ENCODE measurements at places on chromosomes 6 and 20. TPM values are rescaled to one million over a fixed set of nuclear protein-coding genes. Genes with fewer than 3 reads are reported as not detected.

DNA sequence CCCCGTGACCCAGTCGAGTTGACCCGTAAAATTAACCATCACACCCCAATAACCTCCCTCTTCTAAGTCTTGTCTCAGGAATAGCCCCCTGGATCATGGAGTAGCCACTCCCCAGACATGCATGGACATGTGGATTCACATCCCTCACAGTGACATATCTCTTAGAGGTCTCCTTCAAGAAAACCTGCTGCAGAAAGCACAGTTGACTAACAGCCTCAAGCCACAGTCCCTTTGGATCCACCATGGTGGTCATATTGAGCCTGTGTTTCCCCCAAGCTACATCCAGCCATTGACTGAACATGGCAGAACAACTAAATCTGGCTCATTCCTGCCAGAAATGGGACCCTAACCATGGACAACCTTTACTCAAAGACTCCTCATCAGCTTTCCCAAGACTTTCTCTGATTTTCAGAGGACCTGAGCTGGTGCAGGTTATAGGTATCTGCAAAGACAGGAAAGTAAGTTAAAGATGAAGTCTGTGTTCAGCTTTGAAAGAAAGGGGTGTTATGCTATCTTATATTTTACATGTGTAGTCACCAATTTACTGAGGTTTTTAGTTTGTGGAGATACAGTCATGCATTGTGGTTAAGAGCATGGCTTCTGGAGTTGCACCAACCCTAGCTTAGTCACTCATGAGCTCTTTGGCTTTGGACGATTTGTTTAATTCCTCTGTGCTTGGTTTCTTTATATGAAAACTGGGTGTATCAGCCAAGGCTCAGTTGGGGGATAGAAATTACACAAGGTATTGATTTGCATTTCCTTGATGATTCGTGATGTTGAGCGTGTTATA, 219.1 kb downstream of the MYLK4 start:
- DNase-seq, result no peak

DNA sequence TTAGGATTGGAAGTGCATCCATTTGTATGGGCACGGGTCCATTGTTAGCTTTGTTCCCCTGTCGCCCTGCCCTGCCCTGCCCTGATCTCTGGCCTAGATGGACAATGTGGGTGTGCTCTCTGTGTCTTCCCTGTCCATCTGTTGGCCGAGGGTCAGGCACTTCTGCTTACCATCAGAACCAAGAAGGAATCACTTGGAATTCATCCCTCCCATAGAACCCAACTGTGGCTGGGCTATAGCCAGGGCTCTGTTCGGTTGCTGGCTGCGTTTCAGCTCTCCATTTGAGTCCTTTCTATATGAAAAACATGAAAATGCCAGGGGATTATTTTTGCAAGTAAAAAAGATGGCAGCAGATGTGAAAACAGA, 26.6 kb upstream of the TULP4 start:
- no peak for DNase-seq

GRCh38 chr6:123338394-123338793, 298.4 kb downstream of the TRDN start:
- no peak for DNase-seq

GRCh38 chr6:108961985-108962384, 113.8 kb downstream of the ARMC2 start:
- DNase-seq, result no peak

DNA sequence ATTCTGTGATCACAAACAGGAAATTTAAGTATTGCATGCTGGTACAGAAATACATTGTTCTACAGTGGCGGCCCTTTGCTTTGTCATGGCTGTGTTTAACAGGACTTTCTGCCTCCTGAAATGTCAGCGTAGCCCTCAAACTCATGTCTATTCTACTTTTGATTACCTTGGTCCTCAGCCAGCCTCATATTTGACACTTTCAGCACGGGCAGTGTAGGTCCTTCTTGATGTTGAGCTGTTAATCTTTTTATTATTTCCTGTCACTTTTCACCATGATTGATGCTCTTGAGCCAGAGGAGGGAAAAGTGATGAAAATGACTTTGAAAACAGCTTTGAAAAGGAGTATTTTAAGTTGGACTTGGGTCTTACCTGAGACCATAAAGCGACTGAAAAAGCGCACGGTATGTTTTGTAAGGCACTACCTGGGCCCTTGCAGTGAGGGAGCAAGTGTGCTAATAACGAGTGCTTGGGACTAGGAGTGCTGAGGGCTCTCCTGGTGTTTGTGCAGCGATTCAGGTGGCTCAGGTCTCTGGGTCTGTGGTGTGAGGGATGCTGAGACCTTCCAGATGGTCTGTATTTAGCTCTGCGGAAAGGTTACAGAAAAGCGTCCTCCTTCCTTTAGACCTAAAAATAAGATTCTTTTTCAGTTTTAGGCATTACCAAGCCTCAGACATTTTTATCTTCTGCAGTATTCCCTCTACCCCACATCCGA, 45.2 kb upstream of the RREB1 start:
- no peak for DNase-seq

DNA sequence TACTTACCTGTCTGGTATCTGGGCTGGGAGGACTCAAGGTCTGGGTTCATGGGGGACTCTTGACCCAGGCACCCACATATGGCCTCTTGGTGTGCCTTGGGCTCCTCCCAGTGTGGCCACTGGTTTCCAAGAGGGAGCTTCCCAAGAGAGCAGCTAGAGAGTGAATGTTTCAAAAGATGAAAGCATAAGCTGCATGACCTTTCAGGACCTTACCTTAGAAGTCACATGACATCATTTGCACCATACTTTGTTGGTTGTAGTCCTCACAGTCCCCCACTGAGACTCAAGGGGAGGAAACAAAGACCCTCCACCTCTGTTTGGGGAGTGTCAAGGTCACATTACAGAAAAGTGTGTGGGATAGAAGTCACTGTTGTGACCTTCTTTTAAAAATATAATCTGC, 13.9 kb downstream of the ACTR5 start:
- DNase-seq, result no peak

- no peak for DNase-seq
These were observed 789.1 kb upstream of the HS3ST5 start for GRCh38 chr6:115131709-115132490.

- DNase-seq, result no peak
These were observed 37.0 kb upstream of the HINT3 start for GRCh38 chr6:125919618-125920017.

DNA sequence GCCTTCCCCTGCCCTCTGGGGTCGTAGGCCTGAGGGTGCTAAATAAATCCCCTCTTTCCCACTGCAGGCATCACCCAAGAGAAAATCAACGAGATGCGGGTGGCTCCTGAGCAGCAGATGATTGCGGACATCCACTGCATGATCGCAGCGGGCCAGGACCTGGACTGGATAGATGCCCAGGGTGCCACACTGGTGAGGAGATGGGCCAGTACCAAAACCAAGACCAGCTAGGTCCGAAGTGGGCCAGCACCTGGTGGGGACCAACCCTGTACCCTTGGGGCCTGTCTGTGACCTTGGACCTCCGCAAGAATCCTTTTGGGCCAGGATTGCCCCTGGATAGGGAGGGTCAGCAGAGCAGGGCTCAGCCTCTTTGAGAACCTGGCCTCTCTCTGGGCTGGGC, 23.6 kb upstream of the FAM83D start:
- no peak for DNase-seq

GRCh38 chr6:33827546-33828451, 24.0 kb upstream of the MLN start:
- no peak for DNase-seq

GRCh38 chr6:139862311-139862710, 487.9 kb upstream of the CITED2 start:
- DNase-seq, result no peak

- no peak for DNase-seq
These were observed 106.8 kb downstream of the TRMT11 start for GRCh38 chr6:126093108-126093507.

GRCh38 chr20:48676795-48677460, 150.9 kb downstream of the PREX1 start:
- DNase-seq, result no peak

DNA sequence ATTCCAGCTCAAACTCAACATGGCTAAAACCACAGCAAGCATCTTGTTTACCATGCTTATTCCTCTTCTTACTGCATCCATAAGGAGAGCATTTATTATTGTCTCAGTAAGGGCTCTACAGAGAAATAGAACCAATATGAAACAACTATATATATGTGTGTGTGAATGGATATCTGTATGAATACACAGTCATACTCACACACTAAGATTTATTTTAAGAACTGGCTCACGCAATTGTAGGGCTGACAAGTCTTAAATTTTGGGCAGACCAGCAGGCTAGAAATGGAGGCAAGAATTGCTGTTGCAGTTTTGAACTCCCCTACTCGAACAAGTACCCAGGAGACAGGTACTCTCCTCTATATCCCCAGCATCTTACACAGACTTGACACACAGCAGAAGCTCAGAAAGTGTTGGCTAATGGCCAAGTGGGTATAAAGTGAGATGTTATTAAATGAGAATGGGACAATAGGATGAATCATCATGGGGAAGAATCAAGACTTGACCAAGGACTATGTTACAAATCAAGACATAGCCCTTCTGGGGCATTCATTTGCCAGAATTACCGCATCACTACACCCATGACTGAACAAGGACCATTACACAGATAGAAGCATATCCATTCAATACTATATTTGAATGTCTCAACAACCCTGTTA, 13.0 kb downstream of the ZHX3 start:
- DNase-seq, result no peak

DNA sequence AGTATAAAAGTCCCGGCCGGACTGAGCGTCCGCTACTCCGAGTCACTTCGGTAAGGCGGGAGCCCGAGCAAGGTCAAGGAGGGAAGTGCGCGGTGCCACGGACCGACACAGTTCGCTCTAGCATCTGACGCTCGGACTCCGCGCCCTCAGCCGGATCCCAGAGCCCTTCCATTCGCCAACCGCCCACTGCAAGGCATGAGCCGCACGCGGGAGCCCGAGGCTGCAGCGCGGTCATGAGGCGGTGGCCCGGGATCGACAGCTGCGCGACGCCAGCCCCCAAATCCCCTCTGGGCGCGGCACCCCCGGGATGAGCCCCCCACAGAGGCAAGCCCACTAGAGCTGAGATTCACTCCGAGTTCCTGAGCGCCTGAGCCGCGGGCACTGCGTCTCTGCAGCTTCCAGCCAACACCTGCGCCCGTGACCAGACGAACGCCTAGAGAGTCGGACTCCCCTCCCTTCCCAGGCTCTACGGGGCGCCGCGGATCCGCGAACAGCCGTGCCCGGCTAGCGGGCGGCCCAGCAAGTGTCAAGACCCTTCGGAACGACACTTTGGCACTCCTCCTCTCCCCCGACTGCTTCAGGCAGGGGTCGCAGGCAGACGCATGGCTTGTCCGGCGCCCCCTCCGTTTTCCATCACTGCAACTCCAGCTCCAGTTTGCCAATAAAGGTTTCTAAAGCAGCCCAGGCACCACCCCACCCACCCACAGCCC, 725 bp upstream of the ISM1 start:
- DNase-seq, result no peak

GRCh38 chr6:129637340-129638054, 72.5 kb downstream of the ARHGAP18 start:
- DNase-seq, result no peak

DNA sequence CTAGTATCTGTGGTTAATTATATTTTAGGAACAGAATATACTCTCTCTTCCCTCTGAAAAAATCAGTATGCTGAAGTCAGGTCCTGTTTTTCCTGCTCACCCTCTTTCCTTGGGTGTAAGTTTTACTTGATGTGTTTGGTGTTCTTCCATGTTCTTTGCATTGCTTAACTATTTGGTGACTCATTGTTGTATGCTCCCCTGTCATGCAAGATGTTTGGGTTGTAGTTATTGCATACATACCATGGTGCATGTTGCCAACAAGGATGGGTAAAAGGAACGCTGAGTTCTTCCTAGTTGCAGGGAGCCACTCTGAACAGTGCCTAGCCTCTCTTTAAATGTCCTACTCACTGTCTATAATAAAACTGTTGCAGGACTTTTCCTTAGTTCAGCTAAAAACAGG, 207.9 kb upstream of the LAMP5 start:
- no peak for DNase-seq

DNA sequence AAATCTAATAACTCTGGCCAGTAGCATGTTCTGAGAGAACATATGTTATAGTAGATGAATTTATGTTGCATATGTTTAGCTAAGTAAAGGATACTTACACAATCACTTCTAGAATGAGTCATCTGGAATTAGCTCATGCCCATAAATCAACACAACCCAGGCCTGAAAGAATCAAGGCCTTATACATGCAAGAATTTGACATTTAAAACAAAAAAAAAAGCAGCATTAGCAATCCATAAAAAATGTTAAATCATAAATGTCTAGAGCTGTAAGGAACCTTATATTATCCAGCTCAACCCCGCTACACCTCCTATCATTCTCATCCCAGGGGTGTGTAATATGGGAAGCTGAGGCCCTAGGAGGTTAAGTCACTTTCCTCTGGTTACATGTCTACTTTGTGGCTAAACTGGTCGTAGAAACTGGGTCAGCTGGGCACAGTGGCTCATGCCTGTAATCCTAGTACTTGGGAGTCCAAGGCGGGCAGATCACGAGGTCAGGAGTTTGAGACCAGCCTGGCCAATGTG, 105.2 kb upstream of the CARMIL1 start:
- no peak for DNase-seq

DNA sequence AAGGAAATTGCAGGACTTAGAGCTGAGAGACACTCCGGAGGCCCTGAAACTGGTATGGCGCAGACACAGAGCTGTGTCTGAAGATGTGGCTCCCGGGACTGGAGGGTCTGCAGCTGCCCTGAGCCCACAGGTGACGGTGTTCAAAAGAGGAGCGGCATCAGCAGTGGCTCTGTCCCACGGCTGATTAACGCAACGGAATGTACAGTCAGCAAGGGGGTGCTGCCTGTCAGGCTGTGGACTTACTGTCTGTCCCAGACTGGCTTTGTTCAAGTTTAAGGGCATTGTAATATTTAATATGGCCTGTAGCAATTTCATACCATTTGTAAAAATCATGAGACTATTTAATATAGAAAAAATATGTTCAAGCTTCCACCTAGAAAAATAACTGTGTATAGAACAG, 228.0 kb upstream of the TAB2 start:
- DNase-seq, result no peak

Gene DEF6
- 10.3 TPM for total RNA-seq

Gene HLA-DQB1
- 39.3 TPM for total RNA-seq

Gene BHLHE23
- total RNA-seq, result not detected

Gene PROKR2
- not detected for total RNA-seq

Gene PRDM1
- 16.6 TPM for total RNA-seq

Gene EYA4
- total RNA-seq, result 0.06 TPM
